ENCODE measurements at places on chromosomes 7 and 10. TPM values are rescaled to one million over a fixed set of nuclear protein-coding genes. Genes with fewer than 3 reads are reported as not detected.

FBXL15 gene
- total RNA-seq, result 23.2 TPM

STK31 gene
- 0.30 TPM for total RNA-seq

TES gene
- total RNA-seq, result 48.5 TPM

PRSS37 gene
- total RNA-seq, result not detected

RPS24 gene
- total RNA-seq, result 2,002 TPM

UNCX gene
- not detected for total RNA-seq

AKR1B15 gene
- not detected for total RNA-seq

DHTKD1 gene
- 66.3 TPM for total RNA-seq

PILRA gene
- total RNA-seq, result 3.0 TPM

ADARB2 gene
- 3.7 TPM for total RNA-seq

ITPRID1 gene
- total RNA-seq, result 1.4 TPM

VSTM4 gene
- total RNA-seq, result 0.71 TPM

SPDYE6 gene
- total RNA-seq, result not detected

NXPH1 gene
- total RNA-seq, result 0.27 TPM

GIMAP6 gene
- 0.18 TPM for total RNA-seq

ARHGAP22 gene
- 8.2 TPM for total RNA-seq

GLI3 gene
- 46.2 TPM for total RNA-seq

SEMA4G gene
- total RNA-seq, result 13.0 TPM

MYL10 gene
- not detected for total RNA-seq

CFAP43 gene
- total RNA-seq, result 0.69 TPM

Measured in WTC11 (cell line).